ENCODE measurements at places on chromosomes 6 and 20.
A peak's percentile ranks its signal among the peaks of the same experiment; 100 is the strongest.

DNA sequence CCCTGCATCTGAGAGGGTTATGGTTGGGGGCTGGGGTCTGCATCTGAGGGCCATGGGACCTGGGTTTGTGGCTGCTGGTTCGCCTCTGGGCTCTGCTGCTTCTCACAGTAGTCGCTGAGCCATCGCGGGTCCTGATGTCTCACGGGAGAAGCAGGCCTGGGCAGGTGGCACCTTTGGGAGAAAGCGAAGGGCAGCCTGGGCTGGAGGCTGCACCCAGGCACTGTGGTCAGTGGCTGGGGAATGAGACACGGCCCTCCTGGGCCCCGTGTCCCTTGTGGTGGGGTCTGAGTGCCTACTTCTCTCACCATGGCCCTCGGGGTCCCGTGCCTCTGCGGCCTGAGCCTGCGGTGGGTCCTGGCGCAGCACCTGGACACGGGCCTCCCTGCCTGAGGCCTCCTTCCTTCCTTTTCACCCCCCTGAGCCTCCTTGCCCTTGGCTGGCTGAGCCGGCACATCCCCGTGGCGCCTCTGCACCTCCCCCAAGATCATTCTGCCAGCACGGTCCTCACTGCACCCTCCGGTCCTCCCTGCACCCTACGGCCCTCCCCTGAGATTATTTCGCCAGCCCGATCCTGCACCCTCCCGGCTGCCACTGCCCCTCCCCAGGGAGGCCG is 206.0 kb downstream of the ERMARD start:
- DNase-seq = no peak

DNA sequence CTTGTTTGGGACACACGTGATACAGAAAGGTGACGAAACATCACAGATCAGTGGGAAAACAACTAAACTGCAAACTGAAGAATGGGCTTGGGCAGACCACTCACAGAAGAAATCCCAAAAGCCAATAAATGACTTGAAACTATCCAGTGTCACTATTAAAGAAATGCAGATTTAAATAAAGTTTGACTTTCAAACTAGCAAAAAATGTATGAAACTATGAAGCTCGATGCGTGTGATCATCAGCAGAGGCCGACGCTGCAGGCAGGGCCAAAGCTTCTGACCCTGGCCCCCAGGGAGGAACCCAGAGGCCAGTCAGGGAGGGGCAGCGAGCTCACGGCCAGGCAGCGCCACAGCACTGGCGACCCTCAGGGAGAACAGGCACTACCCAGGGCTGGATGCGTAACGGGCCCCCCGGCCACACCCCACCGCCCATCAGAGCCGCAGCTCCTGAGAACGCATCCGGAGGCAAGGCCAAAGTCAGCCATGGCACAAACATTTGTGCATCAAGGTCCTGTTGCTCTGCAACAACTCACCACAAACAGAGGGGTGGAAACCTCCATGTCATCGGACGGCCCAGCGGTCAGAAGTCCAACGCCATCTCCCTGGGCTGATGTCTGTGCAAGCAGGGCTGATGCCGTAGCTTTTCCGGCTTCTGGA is 94.1 kb downstream of the YTHDF1 start:
- no peak for DNase-seq

DNA sequence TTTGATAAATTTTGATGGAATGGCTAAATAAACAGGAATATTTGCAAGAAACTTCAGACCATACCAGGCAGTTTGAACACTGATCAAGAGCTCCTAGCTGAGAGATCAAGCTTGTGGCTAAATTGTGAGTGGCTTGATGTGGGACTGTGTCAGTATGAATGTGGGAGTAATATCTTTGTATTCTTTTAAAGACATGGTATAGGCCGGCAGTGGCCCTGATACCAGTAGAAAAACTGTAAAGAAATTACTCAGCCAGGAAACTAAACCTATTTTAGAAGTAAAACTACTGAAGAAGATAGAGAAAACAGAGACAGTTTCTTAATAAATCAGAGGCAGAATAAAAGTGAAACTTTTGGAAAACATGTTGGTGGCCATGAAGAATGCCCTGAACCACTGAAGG is 608.4 kb upstream of the SYNCRIP start:
- no peak for DNase-seq

GRCh38 chr20:11686820-11687543 is 230.7 kb upstream of the BTBD3 start:
- peak; percentile 86 for DNase-seq

DNA sequence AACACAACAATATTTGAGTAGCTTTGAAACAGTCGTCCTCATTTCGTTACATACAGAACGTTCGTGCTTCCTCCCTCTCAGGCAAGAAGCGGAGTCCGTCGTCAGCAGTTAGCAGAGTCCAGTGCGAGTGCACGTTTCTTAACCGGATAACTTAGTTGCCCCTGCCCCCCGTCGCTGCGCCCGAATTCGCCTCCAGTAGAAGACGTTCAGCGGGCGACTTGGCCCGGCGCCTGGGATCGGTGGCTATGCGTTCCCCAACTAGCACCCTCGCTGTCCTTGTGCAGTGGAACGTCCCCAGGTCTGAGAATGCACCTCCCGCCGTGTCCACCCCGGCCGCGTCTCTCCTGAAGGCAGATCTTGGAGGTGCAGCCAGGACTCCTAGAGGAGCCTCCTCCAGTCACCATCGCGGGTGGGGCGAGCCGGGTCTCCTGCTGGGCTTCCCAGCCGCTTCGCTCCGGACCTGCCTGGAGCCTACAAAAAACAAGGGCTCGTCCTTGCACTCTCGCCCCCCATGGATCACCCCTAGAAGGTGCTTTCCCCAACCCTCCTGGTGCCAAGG is 910 bp upstream of the PCSK2 start:
- peak; percentile 49 for DNase-seq

DNA sequence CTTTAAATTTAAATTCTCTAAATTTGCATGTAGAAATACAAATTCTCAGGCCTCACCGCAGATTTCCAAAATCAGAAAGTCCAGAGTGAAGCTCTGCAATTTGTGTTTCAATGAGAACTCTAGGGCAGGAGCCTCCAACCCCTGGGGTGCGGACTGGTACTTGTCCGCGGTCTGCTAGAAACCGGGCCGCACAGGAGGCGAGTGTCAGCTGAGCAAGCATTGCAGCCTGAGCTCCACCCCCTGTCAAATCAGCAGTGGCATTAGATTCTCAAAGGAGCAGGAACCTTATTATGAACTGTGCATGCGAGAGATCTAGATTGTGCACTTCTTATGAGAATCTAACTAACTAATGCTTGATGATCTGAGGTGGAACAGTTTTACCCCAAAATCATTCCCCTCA is 203.0 kb upstream of the PCSK2 start:
- DNase-seq = no peak

- no peak for DNase-seq
These were observed 591.9 kb downstream of the DOK5 start for GRCh38 chr20:55067158-55067825.

DNA sequence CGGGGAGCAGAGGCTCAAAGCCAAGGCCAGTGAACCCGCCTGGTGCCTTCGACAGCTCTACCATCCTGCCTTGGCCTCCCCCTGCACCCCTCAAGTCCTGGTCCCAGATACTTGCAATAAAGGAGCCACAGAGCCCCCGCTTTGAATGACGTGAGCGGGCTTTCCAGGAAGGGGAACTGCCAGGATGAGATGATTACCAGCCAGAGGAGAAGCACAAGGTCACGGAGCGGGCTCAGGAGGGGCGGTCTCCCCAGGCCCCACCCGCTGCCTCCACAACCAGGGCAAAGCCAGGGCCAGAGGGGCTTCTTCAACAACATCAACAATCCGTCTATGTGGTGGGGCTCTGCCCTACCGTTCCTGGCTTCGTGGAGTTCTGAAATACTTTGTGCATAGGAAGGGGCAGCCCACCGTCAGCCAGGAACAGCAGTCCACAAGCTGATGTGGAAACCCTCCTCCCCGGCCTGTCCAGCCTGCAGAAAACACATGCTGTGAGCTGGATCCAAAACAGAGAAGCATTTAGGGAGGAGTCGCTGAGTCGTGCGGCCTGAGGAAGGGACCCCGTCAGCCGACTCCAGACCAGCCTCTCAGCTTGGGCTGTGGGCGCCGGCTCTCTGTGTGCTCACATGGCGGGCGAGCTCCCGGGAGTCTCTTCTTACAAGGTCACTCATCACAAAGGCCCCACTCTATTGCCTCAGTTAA is 392.5 kb downstream of the CDH4 start:
- no peak for DNase-seq

DNA sequence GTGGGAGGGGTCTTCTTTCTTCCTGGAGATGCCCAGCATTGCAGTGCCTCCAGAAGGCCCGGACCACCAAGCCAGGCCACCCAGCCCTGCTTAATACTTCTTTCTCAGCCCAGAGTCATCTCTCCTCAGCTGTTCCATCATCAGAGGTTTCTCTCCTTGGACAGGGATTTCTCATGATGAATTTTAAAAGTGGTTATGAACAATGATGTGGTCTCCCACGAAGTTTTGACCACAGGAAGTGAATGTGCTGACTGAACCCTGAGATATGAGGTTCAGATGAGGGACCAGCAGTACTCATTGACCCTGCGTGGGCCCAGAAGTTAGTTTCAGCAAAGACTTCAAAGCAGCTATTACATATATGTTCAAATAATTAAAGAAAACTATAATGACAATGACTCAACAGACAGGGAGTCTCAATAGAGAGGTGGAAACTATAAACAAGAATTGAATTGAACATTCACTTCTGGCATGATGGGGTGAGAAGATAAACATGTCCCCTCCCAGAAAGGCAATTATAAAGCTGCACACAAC is 114.5 kb upstream of the SLC22A16 start:
- DNase-seq = no peak

GRCh38 chr20:56467968-56468315 is 485 bp upstream of the RTF2 start:
- DNase-seq = no peak

DNA sequence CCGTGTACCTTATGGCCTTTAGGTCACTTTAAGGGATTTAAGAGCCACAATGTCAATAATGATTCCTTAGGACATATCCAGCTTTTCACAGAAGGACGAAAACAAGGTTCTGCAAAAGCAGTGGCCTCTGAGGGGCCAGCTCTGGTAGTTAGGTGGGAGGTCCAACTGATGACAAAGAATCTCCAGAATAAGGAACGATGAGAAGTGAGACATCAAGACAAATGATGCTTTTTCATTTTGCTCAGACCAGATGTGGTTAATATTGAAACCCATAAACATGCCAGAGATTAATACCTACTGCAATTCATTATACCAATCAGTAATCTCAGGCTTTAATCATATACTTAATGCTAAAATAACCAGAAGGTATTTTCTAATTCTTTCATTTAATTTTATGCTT is 1.9 kb downstream of the C6orf58 start:
- no peak for DNase-seq
